Stimulated activated CD8-positive, alpha-beta memory T cell treated with anti-CD3 and anti-CD28 coated beads, Interleukin-7, amount 100 ng/mL, for 4 hours (primary cell): ENCODE measurements at places on chromosomes 3 and 15.

DNA sequence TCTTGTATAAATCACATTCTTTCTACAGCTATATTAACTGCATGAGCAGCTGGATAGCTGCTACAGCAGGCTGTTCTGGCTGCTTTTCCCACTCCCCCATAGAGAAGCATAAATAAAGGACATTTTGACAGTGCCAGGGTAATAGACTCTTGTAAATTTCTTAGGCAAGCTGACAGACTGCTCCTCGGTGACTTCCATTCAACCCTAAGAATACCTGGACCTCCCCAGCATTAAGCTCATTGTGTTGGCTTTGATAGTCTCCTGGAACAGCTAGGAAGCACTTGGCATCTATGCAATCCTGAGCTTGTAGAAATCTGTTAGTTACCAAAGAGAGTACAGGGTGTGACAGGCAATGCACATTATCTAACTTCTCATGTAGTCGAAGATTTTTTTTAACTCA is 475.4 kb downstream of the AGBL1 start:
- DNase-seq, result no peak

DNA sequence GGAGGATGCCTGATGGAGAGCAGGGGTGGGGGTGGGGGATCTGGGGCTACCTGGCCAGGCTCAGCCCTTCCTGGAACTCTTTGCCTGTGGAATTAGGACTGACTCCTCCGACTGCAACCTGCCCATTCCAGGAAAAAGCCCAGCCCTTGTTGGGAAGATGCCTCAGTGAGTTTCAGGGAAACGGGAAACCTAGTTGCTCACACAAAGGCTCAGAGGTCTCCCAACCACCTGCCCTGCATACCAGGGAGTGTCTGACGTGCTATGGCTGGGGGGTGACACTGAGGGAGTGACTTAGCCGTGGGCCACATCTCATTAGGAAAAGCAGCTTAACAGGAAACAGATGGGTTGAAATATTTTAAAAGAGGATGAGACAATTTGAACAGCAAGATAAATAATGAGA is 27.9 kb downstream of the CYP8B1 start:
- no peak for DNase-seq

DNA sequence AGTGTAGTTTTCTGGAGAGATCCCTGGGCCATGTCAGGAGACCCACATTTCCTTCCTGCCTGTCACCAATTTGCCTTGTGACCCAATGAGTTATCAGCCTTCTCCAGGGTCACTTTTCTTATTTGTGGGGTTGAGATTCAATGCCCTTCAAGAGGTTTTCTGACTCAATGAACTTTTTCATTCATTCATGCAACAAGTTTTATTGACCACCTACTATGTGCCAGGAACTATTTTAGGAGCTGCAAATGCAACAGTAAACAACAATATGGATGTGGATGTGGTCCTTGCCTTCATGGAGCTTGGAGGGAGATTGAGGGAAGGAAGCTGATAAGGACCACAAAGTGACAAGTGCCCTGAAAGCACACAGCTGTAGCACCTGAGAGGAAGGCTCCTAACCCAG is 142.8 kb downstream of the OPA1 start:
- DNase-seq, result no peak

DNA sequence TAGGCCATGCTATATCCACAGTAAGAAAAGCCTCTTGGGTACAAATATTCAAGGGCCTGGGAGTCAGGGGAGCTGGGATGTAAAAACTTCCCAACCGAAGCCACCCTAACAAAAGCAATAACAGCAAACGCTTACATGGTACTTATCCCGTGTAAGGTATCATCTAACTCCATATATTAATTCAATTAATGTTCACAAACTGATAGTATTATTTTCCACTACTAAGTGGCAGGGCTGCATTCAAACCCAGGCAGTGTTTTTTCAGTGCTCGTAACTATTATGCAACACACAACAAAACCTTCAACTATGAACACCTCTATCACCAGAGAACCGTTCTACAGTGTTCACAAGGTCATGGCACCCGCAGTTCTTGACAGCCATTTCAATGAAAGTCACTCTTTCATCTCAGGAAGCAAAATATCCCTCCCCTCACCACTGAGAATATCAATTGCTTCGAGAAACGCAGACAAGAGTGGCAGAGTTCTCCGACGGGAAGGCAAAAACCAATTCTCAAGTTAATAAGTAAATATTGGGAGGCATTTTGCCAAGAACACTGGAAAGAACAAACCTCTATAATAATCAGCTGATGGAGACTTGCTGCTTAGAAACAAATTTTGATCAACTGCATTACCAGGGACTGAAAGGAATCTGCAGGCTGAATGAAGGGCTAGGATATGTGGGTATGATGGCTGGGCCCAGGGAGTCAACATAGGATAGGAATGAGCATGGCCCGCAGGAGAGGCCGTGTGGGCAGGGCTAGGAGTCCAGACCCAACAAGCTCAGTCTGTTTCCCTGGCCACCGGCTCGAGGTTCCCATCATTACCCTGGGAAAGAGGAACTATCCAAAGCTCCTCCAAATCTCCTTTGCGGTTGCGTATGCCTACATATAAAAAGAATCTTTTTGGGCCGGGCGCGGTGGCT is 72.3 kb downstream of the XXYLT1 start:
- DNase-seq, result no peak

DNA sequence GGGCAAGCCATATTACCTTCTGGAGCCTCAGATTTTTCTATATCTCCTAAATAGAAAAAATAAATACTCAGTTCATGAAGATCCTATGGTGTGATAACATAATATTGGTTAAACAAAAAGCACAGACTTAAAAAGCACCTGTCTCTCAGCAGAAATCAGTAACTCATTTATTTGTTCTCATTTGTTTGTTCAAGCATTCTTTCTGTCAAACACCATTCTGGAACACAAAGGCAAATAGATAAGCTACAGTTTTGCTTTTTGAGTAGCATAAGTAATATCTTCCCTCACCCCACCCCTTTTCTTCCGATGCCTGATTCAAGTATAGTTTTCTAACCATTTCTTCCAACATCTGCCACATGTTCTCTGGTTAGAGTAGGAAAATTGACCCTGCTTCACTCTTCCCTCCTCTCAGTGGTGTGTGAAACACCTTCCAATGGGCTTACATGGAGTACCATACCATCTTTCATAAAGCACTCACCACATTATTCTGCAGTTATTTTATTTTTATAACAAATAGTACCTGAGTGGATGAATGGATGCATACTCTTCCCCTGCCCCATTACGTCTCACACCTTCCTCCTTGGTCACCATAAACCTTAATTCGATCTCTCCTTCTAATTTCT is 8.4 kb upstream of the IL1RAP start:
- no peak for DNase-seq

GRCh38 chr3:14398797-14399106 is 3.7 kb upstream of the SLC6A6 start:
- DNase-seq, result no peak

- DNase-seq, result no peak
These were observed 1.2 kb upstream of the FEZF2 start for GRCh38 chr3:62374341-62375218.

DNA sequence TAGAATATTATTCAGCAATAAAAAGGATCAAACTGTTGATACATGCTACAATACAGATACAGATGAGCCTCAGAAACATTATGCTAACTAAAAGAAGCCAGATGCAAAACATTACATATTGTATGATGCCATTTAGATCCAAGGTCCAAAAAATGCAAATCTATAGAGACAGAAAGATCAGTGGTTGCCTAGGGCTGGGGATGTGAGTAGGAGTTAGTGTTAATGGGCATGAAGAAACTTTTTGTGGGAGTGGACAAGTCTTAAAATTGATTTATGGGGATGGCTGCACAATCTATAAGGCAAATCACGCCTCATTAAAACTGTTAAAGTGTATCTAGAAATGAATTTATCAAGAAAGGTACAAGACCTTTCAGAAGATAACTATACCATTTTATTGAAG is 45.0 kb downstream of the EHHADH start:
- DNase-seq, result no peak

DNA sequence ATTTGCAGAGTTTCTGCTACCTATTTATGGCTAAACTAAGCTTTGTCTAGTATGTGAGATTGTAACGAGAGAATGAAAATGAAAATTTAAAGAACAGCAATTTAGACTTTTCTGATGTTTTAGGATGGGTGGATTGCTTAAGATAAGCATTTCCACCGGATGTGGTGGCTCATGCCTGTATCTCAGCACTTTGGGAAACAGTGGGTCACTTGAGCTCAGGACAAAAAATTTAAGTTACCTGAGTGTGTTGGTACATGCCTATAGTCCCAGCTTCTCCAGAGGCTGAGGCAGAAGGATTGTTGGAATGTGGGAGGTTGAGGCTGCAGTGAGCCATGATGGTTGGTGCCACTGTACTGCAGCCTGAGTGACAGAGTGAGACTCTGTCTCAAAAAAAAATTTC is 3.3 kb downstream of the PPP4R2 start:
- DNase-seq, result no peak

GRCh38 chr3:127760361-127760760 is 62.0 kb downstream of the MGLL start:
- no peak for DNase-seq

GRCh38 chr15:31079519-31079918 is 22.0 kb downstream of the TRPM1 start:
- DNase-seq, result no peak

DNA sequence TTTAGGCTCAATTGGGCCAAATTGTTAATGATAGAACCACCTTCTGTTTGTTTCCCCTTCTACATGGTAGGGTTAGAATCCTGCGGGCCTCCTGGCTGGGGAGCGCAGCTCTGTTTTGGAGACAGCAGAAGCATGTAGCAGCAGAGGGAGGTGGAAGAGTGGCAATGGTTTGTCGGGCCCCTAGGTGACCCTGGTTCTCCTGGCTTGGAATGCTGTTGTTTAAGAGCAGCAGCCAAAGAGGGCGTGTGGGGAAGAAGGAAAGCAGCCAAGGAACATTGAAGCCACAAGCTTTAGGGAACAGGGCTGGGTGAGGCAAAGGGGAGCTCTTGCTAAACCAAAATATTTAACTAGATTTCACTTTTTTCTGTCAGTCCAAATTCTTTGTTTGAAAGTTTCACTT is 213.7 kb upstream of the NR2E3 start:
- no peak for DNase-seq

DNA sequence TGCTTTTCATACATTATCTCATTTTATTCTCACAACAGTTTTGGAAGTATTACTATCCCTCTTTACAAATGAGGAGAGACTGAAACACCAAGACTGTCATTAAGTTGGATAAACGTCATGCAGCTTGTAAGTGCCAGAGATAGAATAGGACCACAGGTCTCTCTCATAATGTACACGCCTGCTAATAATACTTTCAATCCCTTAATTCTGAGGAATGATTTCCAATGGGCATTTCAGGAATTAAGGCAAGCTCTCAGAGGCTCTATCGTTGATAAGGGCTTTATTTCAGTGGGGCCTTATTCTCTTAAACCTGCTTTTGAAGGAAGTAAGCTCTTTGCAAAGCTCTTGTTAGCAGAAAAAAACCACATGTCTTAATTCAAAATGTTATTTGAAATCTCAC is 229.1 kb downstream of the NFKBIZ start:
- DNase-seq, result no peak

DNA sequence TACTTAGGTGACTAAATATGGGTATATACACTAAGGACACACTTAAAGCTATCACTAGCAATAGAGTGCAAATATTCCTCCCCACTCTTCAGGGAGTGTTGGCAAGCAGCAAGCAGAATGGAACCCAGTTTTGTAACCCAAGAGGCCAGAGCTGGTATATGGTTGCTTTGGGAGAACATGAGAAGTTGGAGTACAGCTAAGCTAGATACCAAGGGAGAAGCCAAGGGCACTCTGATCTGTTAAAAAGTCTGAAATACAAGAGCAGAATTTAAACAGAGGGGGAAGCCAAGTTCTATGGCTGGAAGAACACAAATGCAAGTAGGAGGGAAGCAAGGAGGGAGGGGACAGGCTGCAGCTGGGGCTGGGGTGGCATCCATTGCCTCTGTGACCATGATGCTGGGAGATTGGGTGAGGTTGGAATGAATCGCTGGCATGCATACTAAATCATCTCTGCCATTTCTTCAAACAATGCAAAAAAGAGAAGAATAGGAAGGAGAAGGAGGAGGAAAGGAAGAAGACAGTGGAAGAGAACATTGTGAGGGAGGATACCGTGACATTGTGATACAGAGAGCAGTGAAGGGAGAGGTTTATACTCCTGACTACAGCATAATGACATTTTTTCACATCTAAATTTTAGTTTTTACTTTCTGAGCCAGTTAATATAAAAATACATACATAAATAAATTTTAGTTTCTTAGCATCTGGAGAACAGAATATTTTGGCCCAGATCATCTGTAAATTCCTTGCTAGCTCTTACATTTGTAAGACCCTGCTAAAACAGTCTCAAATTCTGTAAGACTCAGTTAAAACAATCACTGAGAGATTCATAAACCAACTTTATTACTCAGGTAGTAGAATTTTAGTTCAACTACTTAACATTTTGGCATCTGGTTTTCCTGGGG is 9.0 kb upstream of the ANXA2 start:
- no peak for DNase-seq

GRCh38 chr3:111151438-111151837 is 79.8 kb downstream of the NECTIN3 start:
- DNase-seq, result no peak

- DNase-seq, result no peak
These were observed 702 bp downstream of the NDUFB4 start for GRCh38 chr3:120596853-120597223.

DNA sequence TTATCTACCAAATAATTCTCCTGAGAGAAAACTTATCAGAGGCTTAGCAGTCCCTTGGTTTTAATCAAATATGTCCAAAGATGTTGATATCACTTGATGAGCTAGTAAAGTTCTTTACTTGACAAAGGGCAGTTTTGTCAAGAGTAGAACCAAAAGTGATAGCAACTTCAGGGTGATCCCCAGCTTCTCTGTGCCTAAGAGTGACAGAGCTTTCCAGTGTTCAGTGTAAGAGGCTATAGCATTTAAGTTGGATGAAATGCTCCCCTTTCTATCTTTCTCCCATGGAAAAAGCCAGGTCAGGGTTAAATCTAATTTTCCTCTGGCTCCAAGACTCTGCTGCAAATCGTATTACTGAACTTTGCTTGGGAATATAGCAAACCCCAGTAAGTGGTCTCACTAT is 120.8 kb downstream of the UNC13C start:
- DNase-seq, result no peak

GRCh38 chr3:117553461-117553860 is 843.9 kb downstream of the TUSC7 start:
- no peak for DNase-seq

DNA sequence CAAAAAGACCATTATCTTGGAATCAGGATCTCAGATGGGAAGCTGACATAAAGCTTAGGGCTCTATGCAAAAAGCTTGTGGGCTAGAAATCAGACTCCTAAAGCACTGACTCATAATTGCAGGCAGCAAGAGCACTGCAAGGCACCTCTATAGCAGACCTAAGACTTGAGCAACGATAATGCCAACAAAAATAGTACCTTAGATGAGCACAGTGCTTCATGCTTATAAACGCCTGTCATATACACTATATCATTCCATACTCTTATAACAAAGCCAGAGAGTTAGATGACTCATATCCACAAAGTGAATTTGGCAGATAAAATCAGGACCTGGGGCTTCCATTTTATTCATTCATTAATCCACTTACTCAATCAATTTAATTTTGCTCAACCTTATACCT is 560.8 kb downstream of the MCTP2 start:
- no peak for DNase-seq
